ENCODE measurements at places on chromosomes 7 and 10. TPM values are rescaled to one million over a fixed set of nuclear protein-coding genes. Genes with fewer than 3 reads are reported as not detected.
A peak's percentile ranks its signal among the peaks of the same experiment; 100 is the strongest.

Gene SORCS1
- not detected for polyA plus RNA-seq

Gene ANKRD2
- polyA plus RNA-seq, result not detected

GRCh38 chr7:12630513-12630819 is 57.0 kb upstream of the ARL4A start:
- no peaks in the 10 kb centered on the region for H3K36me3 ChIP-seq
- DNase-seq, result no peak
- H3K27me3 ChIP-seq, result peaks cover 14% of the 10 kb centered on the region
- no peak overlapping the region for H3K27ac ChIP-seq

- no peak overlapping the region for H3K4me3 ChIP-seq
- H3K27me3 ChIP-seq, result no peaks in the 10 kb centered on the region
- no peak overlapping the region for H3K27ac ChIP-seq
- no peaks in the 10 kb centered on the region for H3K4me1 ChIP-seq
Measured at GRCh38 chr7:110061387-110061786, 1029.5 kb upstream of the LRRN3 start.

- peak overlapping the region; percentile 27 for H3K4me3 ChIP-seq
- DNase-seq, result no peak
- H3K27ac ChIP-seq, result peak overlapping the region; percentile 77
- peaks cover 19% of the 10 kb centered on the region for H3K36me3 ChIP-seq
Measured at GRCh38 chr10:132684164-132684891, 101.6 kb downstream of the NKX6-2 start.

DNA sequence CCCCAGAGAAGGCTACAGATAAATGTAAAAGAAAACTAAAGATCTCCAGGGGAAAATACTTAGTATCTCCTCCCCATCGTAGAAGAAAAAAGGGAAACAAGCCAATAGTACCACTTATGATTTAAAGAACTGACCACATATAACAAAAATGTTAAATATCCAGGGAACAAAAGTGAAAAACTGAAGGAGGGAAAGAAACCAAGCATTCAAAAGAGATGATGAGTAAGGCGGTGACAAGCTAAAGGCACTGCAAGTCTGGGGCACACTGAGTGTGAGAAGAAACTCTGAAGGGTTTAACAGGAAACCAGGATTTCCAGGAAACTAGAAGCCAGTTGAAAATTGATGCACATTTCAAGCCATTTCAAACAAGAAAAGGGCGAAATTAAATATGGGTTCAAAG is 226.3 kb downstream of the AHR start:
- no peaks in the 10 kb centered on the region for H3K4me1 ChIP-seq
- no peaks in the 10 kb centered on the region for H3K27me3 ChIP-seq
- H3K27ac ChIP-seq, result no peak overlapping the region
- H3K4me3 ChIP-seq, result no peak overlapping the region
- no peak for DNase-seq

GRCh38 chr7:47100148-47100816 is 481.6 kb downstream of the TNS3 start:
- no peak overlapping the region for H3K4me3 ChIP-seq
- H3K36me3 ChIP-seq, result no peaks in the 10 kb centered on the region
- H3K4me1 ChIP-seq, result peaks cover 5% of the 10 kb centered on the region
- DNase-seq, result no peak
- no peaks in the 10 kb centered on the region for H3K27me3 ChIP-seq

All from naive B cell (primary cell).